Esophagus squamous epithelium (tissue), 5 donors: ENCODE measurements at places on chromosomes 5 and 9. TPM values are rescaled to one million over a fixed set of nuclear protein-coding genes. Genes with fewer than 3 reads are reported as not detected.

Gene SPATA31C1
- not detected for total RNA-seq

Gene WDR31
- 1.3 TPM for total RNA-seq

Gene LRRC26
- total RNA-seq = 3.7 TPM

Gene IRX4
- total RNA-seq = 28.1 TPM

DNA sequence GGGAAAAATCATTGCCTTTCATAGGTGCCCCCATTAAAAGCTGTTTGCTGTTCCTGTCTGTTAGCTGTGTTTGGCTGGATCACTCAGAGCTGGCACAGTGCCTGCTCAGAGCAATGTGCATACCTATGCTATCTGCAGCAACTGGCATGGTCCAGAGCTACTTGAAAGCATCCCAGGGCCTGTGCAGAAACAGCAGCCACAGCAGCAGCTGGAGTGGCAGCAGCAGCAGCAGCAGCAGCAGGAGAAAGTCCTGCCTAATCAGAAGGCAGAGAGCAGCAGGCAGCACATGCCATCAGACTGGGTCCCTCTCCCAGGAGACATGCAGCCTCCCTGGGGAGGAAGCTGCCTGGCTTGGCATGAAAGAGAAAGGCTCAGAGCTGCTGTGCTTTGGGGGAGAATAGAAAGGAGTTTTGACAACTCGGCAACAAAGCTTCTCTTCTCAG lies 243.8 kb upstream of the WWC1 start:
- no peak overlapping the region for H3K4me3 ChIP-seq
- DNase-seq = no peak
- no peaks in the 10 kb centered on the region for H3K36me3 ChIP-seq
- H3K27me3 ChIP-seq = no peaks in the 10 kb centered on the region

DNA sequence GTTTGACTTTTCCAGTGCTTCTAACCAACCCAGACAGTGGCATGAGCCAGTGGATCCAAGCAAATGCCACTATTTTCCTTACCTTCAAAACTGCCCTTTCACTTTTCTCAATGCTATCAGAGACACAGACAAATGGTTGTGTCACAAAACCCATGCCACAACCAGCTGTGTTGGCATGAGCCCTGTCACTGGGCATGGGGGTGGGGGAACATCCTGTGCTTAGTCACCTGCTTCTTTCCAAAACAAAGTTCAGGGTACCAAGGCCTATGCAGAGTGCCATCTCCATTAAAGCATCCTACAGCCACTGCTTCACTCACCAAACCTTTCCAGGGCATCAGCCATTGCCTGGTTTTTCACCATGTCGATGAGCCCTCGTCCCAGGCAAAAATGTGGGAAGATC lies 30.1 kb downstream of the NIPSNAP3B start:
- no peaks in the 10 kb centered on the region for H3K4me1 ChIP-seq
- DNase-seq = no peak
- H3K36me3 ChIP-seq = peaks cover 100% of the 10 kb centered on the region
- no peak overlapping the region for H3K4me3 ChIP-seq
- H3K27ac ChIP-seq = no peak overlapping the region

GRCh38 chr5:144194144-144194543 lies 23.5 kb downstream of the KCTD16 start:
- no peak overlapping the region for H3K4me3 ChIP-seq
- DNase-seq = no peak
- no peaks in the 10 kb centered on the region for H3K36me3 ChIP-seq

DNA sequence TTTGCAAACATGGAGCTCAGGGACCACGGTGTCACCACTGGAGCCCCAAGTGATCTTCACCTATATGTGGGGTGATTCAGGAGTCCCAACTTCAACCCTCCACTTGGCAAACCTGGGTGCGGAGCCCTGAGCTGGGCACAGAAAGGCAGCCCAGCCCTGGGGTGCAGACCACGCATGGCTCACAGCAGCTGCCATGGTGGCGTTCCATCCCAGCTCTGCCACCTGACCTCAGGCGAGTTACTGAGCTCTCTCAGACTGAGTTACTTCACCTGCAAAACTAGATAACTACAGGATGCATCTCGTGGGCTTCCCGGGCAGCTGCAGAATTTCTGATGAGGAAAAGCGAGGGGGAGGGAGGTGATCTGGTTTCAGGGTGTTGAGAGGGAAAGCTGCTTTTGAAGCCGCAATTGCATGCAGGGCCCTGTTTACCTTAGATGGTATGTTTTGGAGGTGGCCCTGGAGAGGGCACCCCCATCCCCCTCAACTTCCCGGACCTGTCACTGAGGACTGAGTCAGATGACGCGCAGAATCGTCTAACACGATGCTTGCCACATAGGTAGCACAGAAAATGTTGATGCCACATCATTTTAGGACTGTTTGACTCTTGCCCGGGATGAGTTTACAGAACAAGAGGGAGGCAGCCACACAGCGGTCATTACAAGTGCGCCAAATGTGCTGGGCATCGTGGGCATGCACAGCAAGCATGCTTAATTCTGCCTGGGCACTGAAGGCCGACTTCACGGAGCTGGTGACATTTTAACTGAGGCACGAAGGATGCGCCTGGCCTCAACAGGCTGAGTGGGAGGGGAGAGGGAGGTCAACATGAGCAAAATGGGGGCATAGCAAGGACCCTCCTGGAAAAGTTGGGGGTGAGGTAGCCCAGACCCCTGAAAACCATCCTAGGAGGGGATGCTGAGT lies 154.6 kb downstream of the COL23A1 start:
- H3K4me1 ChIP-seq = no peaks in the 10 kb centered on the region
- H3K27ac ChIP-seq = no peak overlapping the region
- no peaks in the 10 kb centered on the region for H3K27me3 ChIP-seq
- no peak for DNase-seq

- no peak overlapping the region for H3K27ac ChIP-seq
- no peaks in the 10 kb centered on the region for H3K4me1 ChIP-seq
- no peaks in the 10 kb centered on the region for H3K36me3 ChIP-seq
- no peaks in the 10 kb centered on the region for H3K27me3 ChIP-seq
- no peak overlapping the region for H3K4me3 ChIP-seq
- DNase-seq = no peak
Observed at GRCh38 chr9:125831616-125832015, 84.4 kb downstream of the PBX3 start.

DNA sequence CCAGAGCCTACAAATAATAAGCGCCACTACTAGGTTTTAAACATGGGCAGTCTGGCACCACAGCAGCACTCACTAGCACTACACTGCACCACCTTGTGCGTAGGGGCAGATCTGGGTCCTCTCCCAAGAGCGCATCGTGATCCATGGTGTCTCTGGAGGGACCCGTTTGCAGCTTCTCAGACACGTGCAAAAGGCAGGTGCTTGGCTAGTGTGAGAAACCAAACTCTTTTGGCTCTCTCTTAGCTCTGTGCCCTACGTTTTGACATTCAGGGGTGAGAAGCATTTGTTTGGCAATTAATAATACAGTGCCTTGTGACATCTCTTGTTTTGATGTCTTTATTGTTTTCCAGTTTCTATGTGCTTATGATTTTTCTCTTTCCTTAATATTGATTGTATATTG lies 75.4 kb upstream of the EGFLAM start:
- H3K27ac ChIP-seq = no peak overlapping the region
- H3K4me1 ChIP-seq = no peaks in the 10 kb centered on the region
- DNase-seq = no peak

DNA sequence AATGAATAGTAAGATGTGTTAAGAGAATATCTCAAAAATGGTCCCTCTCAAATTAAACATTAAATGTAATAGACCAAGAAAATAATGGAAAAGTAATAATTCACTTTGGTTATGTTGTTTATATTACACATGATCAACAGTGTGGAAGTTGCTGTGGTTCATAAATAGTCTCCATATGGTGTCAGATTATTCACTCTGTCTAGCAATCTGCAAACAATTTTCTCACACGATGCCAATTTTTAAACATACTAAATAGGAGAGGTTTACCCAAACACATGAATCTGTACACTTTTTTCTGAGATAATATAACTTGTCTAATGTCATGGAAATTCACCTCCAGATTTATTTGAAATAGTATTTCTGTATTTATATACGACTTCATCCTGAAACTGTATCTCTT lies 217.4 kb upstream of the FBXL7 start:
- no peaks in the 10 kb centered on the region for H3K27me3 ChIP-seq
- H3K36me3 ChIP-seq = no peaks in the 10 kb centered on the region
- H3K4me1 ChIP-seq = peaks cover 6% of the 10 kb centered on the region
- no peak for DNase-seq

DNA sequence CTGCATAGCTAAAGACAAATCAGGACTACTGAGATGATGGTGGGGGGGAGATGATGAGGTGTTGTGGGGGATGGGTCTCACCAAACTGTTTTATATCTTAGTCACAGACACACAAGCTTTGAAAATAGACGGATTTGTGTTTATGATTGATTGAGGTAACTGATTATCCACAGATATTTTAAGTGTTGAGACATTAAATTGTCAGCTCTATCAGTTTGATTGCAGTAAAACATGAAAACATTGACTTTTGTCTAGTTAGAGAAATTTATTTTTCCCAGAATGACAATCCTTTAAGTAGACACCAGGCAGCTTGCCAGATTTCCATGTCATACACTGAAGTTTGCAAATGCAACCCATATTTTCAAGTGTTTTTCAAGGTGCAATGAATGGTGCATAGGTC lies 149.8 kb downstream of the NR2F1-AS1 start:
- no peaks in the 10 kb centered on the region for H3K36me3 ChIP-seq
- H3K27me3 ChIP-seq = no peaks in the 10 kb centered on the region
- DNase-seq = no peak
- no peak overlapping the region for H3K4me3 ChIP-seq

- no peak overlapping the region for H3K4me3 ChIP-seq
- no peak overlapping the region for H3K27ac ChIP-seq
- H3K27me3 ChIP-seq = no peaks in the 10 kb centered on the region
- H3K4me1 ChIP-seq = no peaks in the 10 kb centered on the region
- no peaks in the 10 kb centered on the region for H3K36me3 ChIP-seq
Observed at GRCh38 chr5:17234374-17234773, 16.9 kb downstream of the BASP1 start.

- no peaks in the 10 kb centered on the region for H3K36me3 ChIP-seq
- no peak overlapping the region for H3K27ac ChIP-seq
- DNase-seq = no peak
Observed at GRCh38 chr5:127331890-127332649, 41.5 kb downstream of the MEGF10 start.
